ENCODE measurements at places on chromosomes 5 and 9.
A peak's percentile ranks its signal among the peaks of the same experiment; 100 is the strongest.

GRCh38 chr5:111252799-111253545 is 28.8 kb downstream of the CAMK4 start:
- DNase-seq: no peak

- DNase-seq: no peak
Observed at GRCh38 chr5:56984445-56984844, 32.5 kb upstream of the MIER3 start.

DNA sequence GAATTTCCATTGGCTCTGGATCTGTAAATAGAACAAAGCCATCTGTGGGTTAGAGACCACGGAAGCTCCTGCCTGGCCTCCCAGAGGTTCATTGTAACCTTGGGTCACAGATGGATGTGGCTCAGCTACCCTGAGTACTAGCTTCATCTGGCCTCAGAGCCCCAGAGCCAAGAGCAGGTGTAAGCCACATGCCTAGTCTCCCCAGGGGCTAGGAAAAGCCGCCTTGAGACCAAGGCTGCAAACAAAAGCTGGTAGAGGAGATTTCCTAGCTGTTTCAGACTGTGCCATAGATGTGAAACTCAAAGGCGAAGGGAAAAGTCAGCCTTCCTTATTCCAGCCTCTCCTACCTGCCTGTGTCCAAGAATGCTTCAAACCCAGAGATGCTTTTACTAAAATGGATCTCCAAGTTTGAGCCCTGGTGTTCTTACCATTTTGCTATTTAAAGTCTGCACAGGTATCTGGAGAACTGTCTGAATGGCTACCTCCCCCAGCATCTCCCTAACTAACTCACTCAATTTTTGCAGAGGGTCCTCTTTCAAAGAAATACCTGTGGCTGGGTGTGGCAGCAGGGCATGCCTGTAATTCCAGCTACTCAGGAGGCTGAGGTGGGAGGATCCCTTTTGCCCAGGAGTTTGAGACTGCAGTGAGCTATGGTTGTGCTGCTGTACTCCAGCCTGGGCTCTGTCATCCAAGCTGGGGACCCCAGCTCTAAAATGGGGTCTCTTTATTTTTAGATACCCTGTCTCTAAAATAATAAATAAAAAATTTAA is 42.3 kb upstream of the MAP1B start:
- no peak for DNase-seq

DNA sequence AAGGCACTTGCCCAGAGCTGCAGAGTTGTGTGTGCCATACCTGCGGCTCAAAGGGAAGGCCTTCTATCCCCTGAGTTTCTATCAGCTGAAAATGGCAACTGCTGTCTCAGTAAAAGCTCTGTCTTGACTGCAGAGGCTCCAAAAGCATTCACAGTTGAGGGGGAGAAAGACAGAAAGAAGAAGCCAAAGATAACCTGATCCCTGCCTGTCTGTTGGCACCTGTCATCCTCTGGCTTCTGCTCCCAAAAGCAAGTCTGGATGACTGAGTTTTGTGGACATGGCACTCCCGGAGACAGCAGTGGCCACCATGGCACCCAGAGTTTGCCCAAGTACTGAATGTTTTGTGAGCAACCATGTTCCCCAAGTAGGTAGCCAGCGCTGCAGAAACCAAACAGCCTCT is 176.6 kb downstream of the NR3C1 start:
- DNase-seq: no peak

- DNase-seq: no peak
Observed at GRCh38 chr9:14806941-14807520, 84.5 kb upstream of the CER1 start.

- DNase-seq: no peak
Observed at GRCh38 chr5:129199308-129199707, 104.8 kb downstream of the ISOC1 start.

DNA sequence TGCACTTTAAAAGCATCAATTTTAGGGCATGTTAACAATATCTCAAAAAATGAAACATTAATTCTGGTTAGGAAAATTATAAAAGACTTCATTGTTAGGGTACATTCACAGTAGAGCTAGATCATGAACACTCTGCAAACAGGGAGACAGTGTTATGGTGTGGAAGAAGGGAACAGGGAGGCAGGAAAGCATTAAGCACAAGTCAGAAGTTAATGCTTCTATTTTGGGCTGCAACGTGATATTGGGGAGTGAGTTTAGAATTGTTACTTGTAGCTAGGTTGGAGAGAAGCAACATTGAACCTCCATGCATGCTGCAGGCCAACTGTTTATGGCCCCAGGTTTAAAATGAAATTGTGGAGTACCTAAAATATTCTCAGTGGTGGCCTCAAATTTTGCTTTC is 278.1 kb upstream of the NMUR2 start:
- DNase-seq: no peak

GRCh38 chr5:37043693-37044092 is 167.1 kb downstream of the NIPBL start:
- DNase-seq: no peak

- no peak for DNase-seq
Observed at GRCh38 chr5:173281910-173282309, 46.3 kb downstream of the STC2 start.

GRCh38 chr9:96859461-96860198 is 5.3 kb upstream of the ZNF782 start:
- DNase-seq: no peak

DNA sequence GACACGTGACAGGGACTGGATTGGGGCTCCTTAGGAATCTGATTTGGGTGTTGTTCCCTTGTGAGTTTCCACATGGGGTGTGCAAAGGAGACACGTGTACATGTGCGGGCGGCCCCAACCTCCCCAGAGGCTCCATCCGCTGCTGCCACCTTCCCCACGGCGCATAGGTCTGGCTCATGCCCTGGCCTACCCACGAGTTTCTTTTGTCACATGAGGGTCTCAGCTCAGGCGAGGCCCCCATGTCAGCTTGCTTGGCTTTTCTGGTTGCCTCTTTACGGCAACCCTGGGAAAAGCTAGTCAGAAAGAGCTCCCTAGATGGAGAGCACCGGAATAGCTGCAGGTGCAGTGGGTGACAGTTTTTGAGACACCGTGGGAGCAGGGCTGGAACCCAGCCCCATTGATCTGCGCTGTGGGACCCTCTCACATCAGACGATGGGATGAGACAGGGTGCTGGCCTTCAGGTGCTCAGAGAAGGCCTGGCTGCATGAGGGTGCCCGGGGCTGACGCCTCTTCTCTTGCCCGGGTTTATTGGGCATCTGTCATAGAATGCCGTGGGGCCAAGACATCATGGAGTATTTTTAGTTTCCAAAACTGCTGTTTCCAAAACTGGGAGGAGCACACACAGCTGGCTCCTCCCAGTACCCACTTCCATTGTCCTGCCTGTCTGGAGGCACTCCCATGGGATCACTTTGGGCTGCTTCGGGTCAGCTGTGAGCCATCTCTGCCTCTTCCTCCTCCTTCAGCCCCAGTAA is 107.8 kb downstream of the WNK2 start:
- DNase-seq: no peak

GRCh38 chr5:120539471-120539870 is 75.4 kb downstream of the PRR16 start:
- DNase-seq: no peak

GRCh38 chr5:135979510-135979909 is 24.7 kb upstream of the LECT2 start:
- DNase-seq: peak; percentile 71

DNA sequence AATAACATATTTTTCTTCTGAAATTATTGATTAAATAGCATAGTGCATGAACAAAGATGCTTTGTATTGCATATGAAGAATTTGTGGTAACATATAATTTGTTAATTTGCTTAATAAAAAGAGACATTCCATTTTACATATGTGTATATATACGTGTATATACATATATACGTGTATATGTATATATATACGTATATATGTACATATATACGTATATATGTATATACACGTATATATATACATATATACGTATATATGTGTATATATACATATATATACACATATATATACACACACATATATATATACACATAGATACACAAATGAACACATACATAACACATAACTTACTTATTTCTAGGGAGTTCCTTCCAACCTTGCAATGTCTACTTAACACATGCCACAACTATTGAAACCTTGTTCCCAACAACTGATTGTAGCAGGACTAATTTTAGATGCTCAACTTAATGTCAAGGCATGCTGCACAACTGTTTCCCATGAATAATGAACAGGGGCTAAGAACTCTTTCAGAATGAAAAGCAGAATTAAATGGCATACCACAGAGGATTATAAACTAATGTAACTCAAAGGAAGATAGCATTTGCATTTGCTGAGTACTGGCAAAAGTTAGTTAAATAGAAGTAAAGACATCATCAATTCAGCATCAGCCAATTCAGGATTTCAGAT is 17.4 kb downstream of the KIF24 start:
- no peak for DNase-seq

Measured in HFF-Myc (cell line).